Lung microvascular endothelial cell (primary cell): ENCODE measurements at places on chromosomes 7 and 10.

DNA sequence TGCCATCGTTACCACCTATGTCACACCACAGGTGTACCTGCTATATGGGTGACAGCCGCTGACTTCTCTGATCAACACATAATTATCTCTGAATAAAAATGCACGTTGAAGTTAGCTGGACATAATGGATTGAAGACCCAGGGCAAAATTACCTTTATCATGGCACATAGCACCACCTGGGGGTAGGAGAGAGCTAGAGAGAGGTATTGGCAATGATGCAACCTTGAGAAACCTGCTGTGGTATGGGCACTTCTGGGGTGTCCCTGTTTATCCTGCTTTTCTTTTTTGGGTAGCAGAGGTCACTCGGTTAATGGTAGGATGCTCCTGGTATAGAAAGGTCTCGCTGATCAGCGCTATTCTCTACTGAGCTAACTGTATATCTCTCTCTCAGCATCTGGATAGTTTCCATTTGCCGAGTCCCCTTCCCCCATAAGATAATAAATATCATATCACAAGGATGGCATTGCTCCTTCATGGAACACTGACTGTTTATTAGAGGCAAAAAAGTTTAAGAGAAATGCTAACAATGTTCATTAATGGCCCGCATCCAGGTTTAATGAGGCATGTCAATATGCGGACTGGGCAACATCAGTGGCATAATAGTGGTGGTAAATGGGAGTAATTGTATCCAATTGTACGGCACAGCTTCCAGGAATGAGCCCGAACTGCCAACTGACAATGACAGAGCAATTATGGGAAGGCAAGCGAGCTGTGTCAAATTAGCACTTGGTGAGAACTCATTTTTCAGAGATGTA, 323.1 kb downstream of the TFEC start:
- DNase-seq: peak; percentile 49

- no peak for DNase-seq
Measured at GRCh38 chr7:14045651-14046050, 56.2 kb upstream of the ETV1 start.

DNA sequence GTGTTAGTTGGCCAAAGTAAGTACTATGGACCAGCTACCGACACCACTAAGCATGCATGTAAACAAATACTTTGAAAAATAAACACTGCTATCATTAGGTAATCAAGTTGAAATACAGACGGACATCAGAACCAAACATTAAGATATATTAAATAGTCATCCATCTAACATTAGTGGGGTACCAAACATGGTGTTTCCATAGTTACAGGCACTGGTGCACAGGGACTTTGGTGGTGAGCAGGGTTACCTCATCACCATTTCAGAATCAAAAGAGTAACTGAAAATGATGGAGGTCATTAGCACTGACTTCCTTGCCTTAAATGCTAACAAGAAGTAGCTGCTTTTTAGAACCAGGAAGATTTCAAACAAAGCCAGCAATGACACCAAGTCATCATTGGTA, 23.9 kb downstream of the EBLN1 start:
- no peak for DNase-seq

- peak; percentile 56 for DNase-seq
Measured at GRCh38 chr7:134850066-134850465, 70.6 kb downstream of the CALD1 start.

DNA sequence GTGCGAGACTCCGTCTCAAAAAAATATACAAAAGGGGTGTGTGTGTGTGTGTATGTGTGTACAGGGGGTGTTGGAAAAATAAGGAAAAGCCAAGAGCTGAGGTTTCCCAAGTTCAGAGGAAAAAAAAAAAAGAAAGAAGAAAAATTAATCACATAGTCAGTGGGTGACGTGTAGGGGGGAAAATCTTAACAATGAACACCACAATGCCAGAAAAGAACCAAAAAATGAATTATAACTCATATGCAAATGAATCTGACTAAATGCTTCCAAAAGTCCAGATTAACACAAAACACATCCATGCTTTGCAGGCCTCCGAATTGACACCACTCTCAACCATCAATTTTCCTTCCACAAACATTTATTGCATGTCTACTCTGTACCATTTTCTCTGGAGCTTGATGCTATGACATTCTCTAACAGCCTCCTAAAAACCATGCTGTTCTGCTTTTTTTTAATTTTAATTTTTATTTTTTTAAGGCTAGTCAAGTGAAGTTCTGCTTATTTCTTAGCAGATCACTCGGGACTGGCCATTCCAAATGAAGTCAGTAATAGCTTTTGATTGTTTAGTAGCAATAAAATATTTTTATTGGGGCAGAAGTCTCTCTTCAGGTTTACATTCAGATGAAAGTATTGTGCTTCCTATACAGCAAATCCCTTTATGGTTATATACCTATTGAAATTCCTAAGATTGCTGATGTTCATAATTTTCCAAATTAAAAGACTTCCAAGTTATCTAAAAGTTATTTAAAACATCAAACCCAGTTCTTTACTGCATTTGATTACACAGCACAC, 133.8 kb downstream of the CNOT4 start:
- no peak for DNase-seq

- no peak for DNase-seq
Measured at GRCh38 chr10:57008189-57008588, 647.1 kb upstream of the ZWINT start.

DNA sequence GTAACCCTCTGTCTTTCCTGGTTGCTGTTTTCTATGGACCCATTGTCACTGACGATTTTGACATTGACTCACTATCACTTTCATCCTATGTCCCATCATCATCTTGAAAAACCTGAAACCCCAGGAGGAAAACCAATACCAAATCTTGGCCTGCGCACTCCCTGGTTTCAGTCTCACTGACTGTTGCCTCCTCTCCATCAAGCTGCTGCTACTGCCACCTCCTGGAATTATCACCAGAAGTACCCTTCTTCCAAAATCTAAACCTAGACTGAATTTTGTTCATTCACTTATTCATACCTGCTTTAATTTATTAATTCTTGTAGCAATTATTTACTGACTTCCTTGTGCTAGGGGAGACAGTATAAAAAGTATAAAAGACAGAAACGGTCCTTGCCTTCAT, 44.5 kb upstream of the ACBD5 start:
- DNase-seq: peak; percentile 34

DNA sequence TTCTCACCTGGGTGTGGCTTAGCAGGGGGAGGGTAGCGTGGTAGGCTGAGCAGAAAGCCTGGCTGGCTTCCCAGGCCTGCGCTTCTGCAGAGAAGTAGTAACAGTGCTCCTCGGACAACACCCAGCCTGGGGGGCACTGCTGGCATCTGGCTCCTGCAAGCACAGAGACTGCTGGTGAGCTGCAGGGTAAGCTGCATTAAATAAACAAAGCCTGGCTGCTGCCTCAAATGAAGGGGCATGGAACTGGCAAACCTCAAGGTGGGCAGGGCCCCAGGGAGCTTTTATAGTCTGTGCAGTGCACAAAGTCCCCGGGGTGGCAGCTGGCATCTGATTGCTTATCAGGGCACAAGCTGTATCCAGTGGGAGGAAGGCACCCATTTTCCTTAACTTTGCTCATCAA, 3.9 kb downstream of the KLRG2 start:
- no peak for DNase-seq

- no peak for DNase-seq
Measured at GRCh38 chr7:147803606-147804005, 787.0 kb upstream of the C7orf33 start.

- DNase-seq: peak; percentile 60
Measured at GRCh38 chr7:151756076-151756731, 120.7 kb downstream of the PRKAG2 start.

DNA sequence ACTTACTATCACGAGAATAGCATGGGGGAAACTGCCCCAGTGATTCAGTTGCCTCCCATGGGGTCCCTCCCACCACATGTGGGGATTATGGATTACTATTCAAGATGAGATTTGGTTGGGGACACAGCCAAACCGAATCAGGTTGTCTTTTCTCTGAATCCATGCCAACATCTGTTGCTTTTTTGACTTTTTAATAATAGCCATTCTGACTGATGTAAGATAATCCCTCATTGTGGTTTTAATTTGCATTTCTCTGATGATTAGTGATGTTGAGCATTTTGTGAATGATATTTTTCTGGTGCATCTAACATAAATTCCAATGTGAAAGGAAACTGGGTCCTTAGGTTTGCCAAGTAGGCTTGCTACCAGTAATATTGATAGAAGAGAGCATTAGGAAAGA, 69.0 kb upstream of the ARHGAP21 start:
- no peak for DNase-seq

DNA sequence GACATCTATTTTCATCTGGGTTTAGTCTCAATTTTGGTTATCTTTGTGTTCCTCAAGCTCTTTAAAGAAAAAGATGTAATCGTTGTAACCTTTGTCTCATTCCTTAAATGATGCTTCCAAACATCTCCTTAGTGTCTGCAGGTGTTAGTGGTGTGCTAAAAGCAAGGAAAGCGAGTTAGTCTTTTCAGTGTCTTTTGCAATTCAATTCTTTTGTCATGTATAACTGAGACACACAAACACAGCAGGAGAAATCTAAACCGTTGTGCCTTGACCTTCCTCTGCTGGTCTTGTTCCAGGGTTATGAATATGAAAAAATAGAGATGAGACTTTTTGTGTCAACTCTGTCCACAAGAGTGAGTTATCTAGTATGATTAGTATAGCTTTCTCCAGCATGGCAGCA, 40.7 kb downstream of the PIK3CG start:
- no peak for DNase-seq

- peak; percentile 44 for DNase-seq
Measured at GRCh38 chr10:72784551-72785351, 92.8 kb downstream of the MCU start.

DNA sequence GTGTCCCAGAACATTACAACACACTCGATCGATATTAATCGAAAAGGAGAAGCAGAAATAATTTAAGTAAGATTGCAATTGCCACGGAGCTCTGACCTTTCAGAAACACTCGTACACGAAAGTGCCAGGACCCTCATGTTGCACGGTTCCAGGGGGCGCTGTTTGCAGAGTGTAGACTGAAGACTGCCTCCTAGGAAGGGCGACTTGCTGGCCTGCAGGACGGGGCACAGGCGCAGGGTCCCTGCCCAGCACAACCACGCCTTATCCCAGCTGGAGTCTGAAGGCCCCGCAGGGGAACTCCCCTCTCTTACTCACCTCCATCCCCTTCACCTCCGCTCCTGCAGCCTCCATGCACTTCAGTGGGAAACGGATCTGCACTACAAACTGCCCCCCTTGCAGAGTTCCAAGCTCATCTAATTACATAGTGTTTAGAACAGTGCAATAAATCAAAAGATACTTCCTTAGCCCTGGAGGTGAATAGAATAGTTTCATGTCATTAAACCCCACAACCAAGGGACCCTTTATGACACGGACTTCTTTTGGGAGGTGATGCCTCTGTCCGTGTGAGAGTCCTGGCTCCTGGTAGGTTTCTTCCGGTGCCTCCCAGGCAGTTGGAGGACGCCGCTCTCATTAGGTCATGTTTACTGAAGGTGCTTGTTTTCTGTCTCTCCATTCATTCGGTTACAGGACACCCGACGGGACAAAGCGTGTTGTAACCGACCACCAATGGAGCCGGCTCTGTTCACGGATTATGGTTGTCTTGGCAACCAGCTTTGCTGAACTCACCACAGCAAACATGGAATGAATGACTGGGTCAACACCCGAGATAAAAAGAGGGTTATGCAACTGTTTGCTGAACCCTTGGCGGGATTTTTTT, 262.2 kb downstream of the BAMBI start:
- DNase-seq: no peak

GRCh38 chr10:67763499-67764011, 67.6 kb upstream of the CTNNA3 start:
- peak; percentile 55 for DNase-seq

GRCh38 chr10:32940321-32941301, 17.4 kb downstream of the ITGB1 start:
- DNase-seq: no peak

DNA sequence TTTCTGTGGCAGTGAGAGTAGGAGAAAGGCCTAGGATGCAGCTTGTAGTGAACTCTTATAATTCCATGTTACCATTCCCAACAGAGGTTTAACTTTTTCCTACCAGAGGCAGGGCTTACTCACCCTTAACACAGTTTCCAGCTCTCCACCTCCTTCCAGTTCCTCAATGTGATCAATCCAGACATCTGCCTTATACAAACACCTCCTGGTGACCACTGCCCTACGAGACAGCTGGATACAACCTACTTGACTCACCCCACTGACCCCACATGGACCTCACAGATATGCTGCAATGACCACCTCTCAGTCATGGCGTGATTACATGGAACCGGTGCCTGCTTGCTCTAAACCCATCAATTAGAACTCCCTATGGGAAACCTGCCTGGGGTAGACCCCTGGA, 326.5 kb downstream of the TNS3 start:
- no peak for DNase-seq

GRCh38 chr7:127692200-127692599, 40.2 kb downstream of the SND1 start:
- no peak for DNase-seq

DNA sequence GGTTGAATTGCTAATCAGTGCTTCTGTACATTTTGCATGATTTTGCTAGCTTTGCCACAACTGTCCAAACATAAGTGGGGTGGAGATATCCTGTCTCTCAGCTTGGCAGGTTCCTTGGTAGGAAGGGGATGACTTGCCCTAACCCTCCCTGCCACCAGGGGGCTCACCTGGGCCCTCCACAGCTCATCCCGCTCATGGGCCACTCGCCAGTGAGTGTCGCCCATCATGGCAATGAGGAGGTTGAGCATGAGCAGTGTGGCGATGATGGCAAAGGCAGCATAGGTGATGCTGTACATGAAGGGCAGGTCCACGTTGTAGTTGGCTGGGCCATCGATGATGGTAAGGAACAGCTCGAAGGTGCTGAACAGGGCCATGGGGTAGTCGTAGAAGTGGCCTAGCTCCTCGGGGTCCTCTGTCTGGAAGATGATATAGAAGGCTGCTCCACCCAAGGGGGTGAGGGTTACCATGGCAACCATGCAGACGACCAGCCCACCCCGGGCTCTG, 12.2 kb downstream of the TRPV6 start:
- DNase-seq: no peak

DNA sequence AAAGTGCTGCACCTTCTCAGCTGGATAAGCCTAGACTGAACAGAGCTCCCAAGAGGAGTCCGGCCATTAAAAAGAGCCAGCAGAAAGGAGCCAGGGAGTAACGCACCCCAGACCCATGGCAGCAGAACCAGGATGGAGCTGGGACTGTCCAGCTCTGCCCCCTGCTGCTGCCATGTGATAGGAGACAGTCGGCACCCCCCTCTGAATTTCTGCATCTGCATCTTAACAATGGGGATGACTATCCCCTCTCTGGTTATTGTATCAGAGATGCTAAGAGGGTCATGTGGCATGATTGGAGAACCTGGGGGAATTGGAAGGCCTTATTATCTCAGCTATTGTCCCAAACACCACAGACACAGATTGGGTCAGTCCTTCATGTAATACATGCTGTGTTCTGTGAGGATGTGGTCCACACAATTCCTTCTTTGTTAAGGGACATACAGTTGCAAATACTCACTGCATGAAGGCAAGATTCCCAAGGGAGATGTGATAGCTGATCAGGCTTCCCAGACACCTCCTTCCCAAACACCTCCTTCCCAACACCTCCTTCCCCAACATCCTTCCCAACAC, 29.3 kb downstream of the PLEKHS1 start:
- DNase-seq: peak; percentile 7

- peak; percentile 50 for DNase-seq
Measured at GRCh38 chr10:16944986-16945385, 127.8 kb upstream of the RSU1 start.

GRCh38 chr10:129963641-129964501, at the start of gene EBF3:
EBF3 (minus strand) TSS chr10:129964274; CDS start chr10:129963768, 506 bp downstream.
- DNase-seq: peak; percentile 77

GRCh38 chr7:130281260-130281659, 11.7 kb upstream of the CPA4 start:
- no peak for DNase-seq

GRCh38 chr10:69728335-69728870, 73.3 kb upstream of the COL13A1 start:
- peak; percentile 87 for DNase-seq

- no peak for DNase-seq
Measured at GRCh38 chr7:148044173-148044572, 546.4 kb upstream of the C7orf33 start.
